ENCODE measurements at places on chromosomes 4 and X. TPM values are rescaled to one million over a fixed set of nuclear protein-coding genes. Genes with fewer than 3 reads are reported as not detected.

CSAG1 gene
- total RNA-seq: not detected

MAGEB1 gene
- not detected for total RNA-seq

RNF175 gene
- 0.07 TPM for total RNA-seq

VCX2 gene
- not detected for total RNA-seq

KLKB1 gene
- total RNA-seq: 3.1 TPM

- DNase-seq: no peak
Measured at GRCh38 chr4:6116696-6117285, 83.6 kb downstream of the JAKMIP1 start.

- DNase-seq: no peak
Measured at GRCh38 chr4:23041501-23041900, 348.8 kb downstream of the GBA3 start.

- DNase-seq: no peak
Measured at GRCh38 chrX:131779306-131779705, 235.4 kb downstream of the OR13H1 start.

DNA sequence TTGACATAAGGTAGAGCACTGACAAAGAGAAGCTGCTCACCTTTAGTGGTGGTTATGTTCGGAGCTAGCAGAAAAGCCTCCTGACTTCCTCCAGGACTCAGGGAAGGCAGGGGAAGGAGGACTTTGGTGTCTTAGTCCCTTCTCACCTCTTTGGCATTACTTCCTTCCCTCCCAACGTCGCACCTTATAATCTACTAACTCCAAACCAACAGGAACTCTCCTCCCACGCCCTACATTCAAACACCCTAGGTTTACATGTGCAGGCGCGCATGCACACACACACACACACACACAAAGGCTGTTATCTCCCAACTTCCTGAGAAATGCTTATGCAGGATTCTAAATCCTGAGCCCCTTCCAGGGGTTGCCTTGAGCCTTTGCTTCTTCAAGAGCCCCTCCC, 157.7 kb upstream of the STS start:
- no peak for DNase-seq

DNA sequence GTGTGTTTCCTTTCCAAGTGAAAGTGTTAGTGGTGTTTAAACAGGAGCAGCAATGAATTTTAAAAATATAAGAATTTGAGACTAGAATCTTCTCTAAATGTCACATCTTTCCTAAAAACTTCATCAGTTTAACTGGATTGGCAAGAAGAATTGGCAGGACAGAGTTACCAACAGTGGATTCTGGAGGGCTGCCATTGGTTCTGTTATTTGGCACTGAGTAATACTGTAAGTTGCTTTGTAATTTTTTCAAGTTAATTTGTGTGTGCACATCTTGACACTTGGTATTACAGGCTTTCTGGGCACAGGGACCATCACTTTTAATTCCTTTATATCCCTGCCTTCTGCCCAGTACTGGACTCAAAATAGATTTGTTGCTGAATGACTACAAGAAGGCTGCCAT, 4.5 kb upstream of the GPRIN3 start:
- no peak for DNase-seq

DNA sequence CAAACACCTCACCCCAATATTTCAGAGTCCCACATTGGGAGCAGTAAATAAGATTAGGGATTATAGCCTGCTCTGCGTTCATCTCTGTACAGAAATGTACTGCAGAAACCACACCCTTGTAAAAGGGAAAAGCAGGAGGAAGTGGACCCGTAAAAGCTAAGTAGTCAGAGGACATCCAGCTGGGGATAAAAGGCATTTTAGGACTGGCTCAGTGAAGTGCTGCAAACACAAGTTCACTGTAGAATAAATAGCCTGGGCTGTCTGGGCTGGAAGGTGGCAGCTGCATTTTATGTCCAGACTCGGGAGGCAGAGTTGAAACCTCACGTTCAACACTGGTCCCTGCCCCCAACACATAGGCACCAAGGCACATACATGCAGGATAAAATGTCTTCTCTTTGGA, 178.7 kb upstream of the FAT1 start:
- no peak for DNase-seq

Data from natural killer cell (primary cell).